NCI-H2171 treated with DMSO at 0.1 percent for 48 hours (cell line): ENCODE measurements at places on chromosomes 1 and 21.
A peak's percentile ranks its signal among the peaks of the same experiment; 100 is the strongest.

DNA sequence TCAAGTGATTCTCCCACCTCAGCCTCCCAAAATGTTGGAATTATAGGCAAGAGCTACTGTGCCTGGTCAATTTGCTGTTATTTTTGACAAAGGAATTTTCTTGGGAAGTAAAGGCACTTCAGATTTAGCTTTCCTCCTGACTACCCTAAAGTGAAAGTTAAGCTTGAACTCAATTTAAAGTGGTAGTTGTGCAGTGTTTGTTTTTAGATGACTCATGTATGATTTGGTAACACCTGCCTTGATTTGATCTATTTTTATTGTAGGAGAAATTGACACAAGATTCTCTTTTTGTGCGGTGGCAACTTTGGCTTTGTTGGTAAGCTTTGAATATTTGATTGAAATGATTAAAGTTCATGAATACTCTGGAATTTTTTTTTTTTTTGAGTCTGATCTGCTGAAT, 5.0 kb downstream of the RABGGTB start:
- no peak for DNase-seq

- DNase-seq, result no peak
Observed at GRCh38 chr1:23930861-23931490, 17.8 kb upstream of the CNR2 start.

- DNase-seq, result no peak
Observed at GRCh38 chr1:7652061-7652460, 119.0 kb upstream of the VAMP3 start.

GRCh38 chr1:70627910-70628309, 216.8 kb downstream of the CTH start:
- peak; percentile 38 for DNase-seq

- DNase-seq, result no peak
Observed at GRCh38 chr1:241902391-241903065, 54.5 kb downstream of the EXO1 start.

- no peak for DNase-seq
Observed at GRCh38 chr1:115299266-115299665, 38.8 kb downstream of the NGF start.

- DNase-seq, result no peak
Observed at GRCh38 chr1:25705699-25706098, 89.1 kb downstream of the MAN1C1 start.

- no peak for DNase-seq
Observed at GRCh38 chr1:193666485-193667083, 480.2 kb upstream of the B3GALT2 start.

GRCh38 chr1:27379564-27380122, 3.5 kb downstream of the CD164L2 start:
- no peak for DNase-seq

DNA sequence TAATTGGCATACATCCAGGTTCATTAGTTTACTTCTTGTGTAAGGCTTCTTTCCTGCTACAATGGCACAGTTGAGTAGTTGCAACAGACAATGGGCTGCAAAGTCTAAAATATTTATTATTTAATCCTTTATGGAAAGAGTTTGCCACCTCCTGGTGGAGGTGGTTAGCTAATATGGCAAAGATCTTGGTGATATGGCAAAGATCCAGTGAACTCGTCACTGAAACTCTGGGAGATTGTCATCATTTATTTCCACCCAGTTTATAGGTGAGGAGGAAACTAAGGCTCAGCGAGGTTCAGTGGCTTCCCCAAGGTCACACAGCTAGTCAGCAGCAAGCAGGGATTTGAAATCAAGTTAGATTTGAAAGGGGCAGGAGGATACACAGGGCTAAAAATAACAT, 16.1 kb upstream of the IFFO2 start:
- DNase-seq, result peak; percentile 4

DNA sequence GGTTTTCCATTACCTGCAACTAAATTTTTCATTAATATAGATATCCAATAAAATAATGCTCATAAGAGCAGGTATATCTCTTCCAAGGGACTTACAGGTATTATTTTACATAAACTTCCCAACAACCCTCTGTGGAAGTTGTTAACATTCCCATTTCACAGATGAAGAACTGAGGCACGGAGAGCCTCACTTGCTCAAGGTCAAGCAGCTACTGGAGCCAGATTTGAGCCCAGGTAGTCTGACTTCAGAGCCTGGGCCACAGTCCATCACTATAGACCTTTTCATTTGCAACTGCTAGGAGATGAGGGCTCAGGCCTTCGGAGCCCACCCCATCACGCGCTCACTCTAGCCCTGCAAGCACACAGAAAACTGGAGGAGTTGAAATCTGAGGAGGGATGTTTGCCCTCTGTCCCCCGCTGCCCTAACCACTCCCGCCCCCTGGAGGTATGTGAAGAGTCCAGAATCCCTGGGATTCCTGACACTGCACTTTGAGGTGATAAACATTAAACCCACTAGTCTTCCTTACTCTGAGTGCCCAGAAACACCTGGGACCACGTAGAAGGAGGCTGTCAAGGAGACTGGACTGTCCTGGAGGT, 11.7 kb upstream of the ALPL start:
- no peak for DNase-seq

DNA sequence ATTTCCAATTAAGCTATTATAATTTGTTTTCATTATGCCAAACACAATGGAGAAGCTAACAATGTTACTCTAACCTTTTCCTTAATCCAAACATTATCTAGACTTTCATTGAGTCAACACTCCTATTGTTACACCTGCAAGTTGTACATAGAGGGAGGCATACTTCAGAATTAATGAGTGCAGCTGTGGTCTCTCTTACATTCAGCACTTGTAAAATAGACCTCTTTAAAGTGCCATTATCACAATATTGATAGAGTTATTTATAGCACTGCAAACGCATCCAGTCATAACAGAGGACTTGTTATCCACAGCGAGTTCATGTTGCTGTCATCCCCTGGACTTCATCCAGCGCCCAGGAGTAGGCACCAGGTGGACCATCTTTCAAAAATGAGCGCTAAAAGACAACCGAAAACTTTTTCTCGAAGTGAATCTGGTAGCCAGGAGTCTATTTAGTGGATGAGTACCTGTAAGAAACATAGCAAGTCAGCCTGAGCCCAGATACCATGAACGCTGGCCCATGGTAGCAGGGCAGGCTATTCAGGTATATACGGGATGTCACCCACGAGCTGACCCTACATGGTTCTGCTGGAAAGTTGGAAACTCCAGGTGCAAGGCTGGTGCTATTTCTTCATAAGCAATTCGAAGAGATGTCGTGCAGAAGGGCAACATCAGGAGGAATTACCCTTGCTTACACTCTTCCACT, 70.6 kb upstream of the NFIA start:
- peak; percentile 25 for DNase-seq

DNA sequence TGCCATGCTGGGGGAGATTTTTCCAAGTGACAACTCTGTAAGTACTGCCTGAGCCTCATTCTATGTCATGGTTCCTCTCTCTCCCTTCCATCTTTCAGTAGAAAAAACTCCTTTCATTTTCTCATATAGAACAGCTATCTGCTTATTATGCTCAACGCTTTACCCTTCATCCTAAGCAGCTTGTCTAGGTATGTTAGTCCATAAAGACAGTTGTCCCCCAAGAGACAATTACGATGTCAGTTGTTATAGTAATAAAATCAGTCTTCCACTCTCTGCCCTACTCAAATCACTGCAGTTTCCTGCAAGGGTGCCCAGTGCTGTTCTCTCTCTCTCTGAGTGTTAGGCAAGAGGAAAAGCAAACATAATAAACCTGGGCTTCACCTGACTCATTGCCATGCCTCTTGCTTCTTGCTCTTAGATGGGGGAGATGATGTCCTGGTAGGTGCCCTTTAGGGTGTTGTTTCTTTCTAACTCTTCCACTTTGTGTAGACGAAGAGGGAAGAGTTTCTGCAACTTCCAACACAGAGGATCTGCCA, 59.4 kb downstream of the PAPPA2 start:
- DNase-seq, result no peak

DNA sequence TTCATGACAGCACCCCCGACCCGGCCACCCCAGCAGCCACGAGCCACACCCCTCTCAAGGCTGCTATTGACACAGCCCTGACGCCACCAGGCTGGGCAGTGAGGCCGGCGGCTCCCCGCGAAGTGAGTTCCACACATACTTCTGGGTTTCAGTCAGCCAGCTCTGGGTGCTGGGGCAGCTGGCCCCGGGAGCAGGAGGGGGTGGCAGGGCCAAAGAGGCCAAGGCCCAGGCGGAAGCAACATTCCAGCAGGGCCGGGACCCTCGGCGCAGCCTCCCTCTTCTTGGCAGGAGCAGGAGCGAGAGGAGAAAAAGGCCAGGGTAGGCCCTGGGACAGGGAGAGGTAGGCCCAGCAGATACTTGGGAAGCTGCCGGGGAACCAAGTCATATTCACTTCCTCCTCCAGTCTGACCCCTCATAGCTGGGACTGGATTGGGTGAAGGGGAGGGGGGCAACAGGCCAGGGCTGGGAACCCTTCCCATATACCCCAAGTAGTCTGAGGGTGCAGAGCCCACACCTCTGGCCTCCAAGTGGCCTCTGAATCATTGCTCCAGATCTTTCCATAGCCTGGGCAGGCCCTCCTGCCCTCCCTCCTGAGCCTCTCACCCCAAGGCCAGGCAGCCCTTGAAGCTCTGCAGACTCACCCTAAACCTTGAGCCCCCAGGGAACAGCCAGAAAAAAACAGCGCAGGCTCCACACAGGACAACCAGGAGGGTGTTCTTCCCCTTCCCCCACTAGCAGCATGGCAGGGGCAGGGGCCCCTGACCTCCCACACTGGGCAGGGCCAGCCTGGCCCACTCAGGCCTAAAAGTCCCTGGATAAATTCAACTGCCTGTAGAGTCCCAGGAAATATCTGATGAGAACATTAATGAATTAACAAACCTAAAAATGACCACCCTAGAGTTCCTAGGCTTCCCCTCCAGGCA, 5.7 kb downstream of the HSPG2 start:
- no peak for DNase-seq

GRCh38 chr21:44708213-44708865, 3.0 kb downstream of the TSPEAR start:
- DNase-seq, result no peak

GRCh38 chr1:206896261-206896660, 982 bp upstream of the IL24 start:
- DNase-seq, result peak; percentile 87

DNA sequence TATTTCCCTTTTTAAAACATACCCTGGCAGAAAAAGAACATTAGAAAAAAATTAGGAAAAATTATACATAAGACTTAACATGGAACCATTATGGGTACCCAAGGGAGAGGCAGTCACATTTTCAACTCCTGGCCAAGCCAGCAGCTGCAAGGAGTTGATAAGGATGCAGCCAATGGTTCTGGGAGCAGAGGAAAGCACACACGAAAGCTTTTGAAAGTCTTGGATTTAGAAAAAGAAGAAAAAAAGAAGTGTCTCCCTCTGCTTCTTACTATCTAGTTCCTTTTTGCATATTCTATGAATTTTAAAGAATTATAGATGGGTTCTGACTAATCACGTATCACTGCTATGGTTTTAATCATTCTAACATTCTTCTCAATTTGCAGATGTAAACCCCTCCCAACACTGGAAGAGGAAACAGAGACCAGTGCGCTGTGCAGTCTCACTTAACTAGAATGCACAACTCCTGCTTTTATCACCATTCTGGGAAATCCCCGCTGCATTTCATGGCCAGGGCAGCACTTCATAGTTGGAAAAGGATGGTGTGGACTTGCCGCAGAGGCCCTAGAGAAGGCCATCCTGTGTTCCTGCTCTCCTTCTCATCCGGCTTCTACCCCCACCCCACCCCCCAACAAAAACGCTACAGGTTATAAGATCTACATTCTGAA, 2.7 kb upstream of the CD58 start:
- DNase-seq, result no peak

- no peak for DNase-seq
Observed at GRCh38 chr1:168280296-168280927, at the start of gene TBX19. Gene TBX19, plus strand, starts transcription at chr1:168280877. Its CDS starts 214 bp downstream, at chr1:168281091.

GRCh38 chr1:220991506-220991905, 112.3 kb downstream of the HLX start:
- no peak for DNase-seq

DNA sequence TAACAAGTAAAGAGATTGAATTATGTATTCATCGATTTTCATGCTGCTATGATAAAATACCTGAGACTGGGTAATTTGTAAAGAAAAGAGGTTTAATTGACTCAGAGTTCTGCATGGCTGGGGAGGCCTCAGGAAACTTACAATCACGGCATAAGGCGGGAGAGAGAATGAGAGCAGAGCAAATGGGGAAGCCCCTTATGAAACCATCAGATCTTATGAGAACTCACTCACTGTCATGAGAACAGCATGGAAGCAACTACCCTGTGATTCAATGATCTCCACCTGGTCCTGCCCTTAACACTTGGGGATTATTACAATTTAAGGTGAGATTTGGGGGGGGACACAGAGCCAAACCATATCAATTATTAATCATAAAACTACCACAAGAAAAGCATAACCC, 3.3 kb upstream of the GBP3 start:
- no peak for DNase-seq

GRCh38 chr1:203360547-203361185, 9.7 kb upstream of the FMOD start:
- peak; percentile 23 for DNase-seq

DNA sequence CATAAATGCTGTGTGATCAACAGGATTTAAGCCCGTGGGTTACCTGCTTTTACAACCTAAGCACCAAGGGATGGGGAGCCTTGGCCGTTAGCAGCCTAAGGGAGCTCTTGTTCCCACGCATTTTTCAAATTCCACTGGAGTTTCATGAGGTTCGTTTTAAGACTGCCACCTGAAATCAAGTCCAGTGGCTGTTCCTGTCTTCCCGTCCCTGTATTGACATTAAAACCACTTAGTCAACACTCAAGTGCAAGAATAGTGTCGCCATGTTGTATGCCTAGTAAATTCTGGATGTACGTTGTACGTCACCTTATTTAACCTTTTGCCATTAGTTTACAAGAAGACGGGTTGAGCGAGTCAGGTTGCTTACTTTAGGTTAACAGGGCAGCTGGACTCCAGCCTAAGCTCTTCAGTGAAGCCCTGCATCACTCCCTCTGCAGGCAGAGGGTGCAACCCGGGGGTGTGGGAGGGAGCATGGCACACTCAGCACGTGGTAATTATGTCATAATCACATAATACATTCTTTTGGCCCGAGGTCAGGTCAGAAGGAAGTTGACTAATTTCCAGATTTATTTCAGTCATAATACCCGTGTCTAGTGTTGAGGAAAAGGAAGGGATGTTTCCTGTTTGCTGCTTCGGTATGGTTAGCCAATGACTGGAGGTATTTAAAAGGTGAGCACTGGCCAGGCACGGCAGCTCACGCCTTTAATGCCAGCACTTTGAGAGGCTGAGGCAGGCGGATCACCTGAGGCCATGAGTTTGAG, 42.5 kb downstream of the CNST start:
- DNase-seq, result no peak

DNA sequence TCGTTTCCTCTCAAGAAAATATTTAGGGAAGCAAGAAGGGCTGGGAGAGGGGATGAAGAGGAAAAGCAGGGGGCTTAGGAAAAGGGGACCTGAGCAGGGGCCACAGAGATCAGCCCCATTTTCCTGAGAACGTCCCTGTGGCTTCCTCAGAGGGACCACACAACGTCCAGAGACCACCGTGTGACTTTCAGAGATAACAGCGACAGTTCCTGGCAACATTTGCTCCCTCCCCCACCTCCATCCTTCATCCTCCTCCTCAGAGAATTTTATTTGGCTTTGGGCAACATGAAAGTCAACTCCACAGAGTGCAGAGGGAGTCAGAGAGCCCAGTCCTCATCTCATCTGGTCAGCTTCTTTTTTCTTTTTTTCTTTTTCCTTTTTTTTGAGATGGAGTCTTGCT, 50.9 kb downstream of the RUNX1 start:
- DNase-seq, result no peak
